ENCODE measurements at places on chromosomes 11 and 22. TPM values are rescaled to one million over a fixed set of nuclear protein-coding genes. Genes with fewer than 3 reads are reported as not detected.
A peak's percentile ranks its signal among the peaks of the same experiment; 100 is the strongest.

Gene RHOD
- 8.7 TPM for total RNA-seq

Gene CD3D
- 1.5 TPM for total RNA-seq

GRCh38 chr11:126359431-126360048 is 4.1 kb downstream of the ST3GAL4 start:
- peak; percentile 61 for DNase-seq

GRCh38 chr11:28976801-28977145 is 868.6 kb downstream of the METTL15 start:
- DNase-seq, result no peak

- peak; percentile 22 for DNase-seq
Observed at GRCh38 chr22:36761553-36762240, 14.2 kb downstream of the IFT27 start.

- no peak for DNase-seq
Observed at GRCh38 chr11:95999711-96000406, 76.0 kb upstream of the MTMR2 start.

DNA sequence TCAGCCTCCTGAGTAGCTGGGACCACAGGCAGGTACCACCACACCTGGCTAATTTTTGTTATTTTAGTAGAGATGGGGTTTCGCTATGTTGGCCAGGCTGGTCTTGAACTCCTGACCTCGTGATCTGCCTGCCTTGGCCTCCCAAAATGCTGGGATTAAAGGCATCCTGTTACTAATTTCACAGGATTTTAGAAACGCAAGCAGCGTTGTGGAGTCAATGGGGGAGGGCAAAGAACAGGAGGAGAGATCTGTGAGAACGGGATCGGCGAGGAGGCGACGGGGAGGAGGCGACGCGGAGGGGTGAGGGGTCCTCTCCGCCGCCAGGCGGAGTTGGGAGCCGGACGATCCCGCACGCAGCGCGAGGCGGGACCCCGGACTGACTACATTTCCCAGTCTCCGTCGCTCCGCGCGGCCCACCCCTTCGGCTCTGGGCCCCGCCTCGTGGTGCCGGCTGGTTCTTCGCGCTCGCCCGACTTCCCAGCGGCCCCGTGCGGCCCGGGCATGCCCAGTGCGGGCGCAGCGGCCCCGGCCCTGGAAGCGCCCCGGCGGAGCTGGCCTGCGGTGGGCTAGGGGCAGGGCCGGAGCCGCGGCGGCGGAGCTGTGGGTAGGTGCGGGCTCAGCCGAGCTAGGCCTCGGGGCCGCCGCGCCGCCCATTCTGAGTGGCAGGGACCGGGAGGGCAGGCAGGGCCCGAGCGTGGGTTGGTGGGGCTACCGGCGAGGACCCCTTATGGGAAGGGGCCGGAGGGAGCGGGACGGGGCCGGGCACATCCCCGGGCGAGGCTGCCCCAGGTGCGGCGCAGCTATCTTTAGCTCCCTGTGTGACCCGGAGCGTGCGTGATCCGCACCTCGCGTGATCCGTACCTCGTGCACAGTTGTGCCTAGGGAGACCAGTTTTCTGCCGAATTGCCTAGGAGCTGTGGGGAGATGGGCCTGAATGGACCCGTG is at the start of gene EI24:
Gene EI24, plus strand, starts transcription at position 508 of the 945 bp plus-strand sequence. CDS start 3,051 bp downstream, outside the sequence.
- DNase-seq, result peak; percentile 96

Data from H7 (cell line).